Activated CD4-positive, alpha-beta T cell treated with anti-CD3 and anti-CD28 coated beads, Interleukin-2, amount 10 ng/mL, durations not matched to agents 7 days and 5 days (primary cell): ENCODE measurements at places on chromosomes 1 and 21. TPM values are rescaled to one million over a fixed set of nuclear protein-coding genes. Genes with fewer than 3 reads are reported as not detected.

DNA sequence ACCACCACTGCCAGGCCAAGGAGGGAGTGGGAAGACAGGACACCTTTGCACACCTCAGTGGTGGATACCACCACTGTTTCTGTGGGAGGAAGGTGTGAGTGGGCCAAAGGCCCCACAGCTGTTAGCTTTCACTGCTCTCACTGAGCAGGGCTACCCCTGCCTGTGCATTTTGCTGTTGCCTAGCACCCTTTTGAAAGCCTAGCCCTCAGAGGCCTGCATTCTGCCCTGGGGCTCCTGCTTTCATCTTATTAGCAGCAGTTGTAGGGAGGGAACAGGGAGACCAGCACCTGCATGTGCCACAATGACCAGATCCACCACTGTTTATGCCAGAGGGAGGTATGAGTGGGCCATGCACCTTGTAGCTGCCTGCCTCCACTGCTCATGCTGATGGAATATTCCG is 110.9 kb upstream of the C21orf91 start:
- H3K27me3 ChIP-seq = no peaks in the 10 kb centered on the region
- no peak for DNase-seq
- no peaks in the 10 kb centered on the region for H3K4me1 ChIP-seq
- H3K4me3 ChIP-seq = no peak overlapping the region
- H3K36me3 ChIP-seq = no peaks in the 10 kb centered on the region

GRCh38 chr21:31211836-31212235 is 132.2 kb downstream of the TIAM1 start:
- no peak overlapping the region for H3K27ac ChIP-seq
- H3K4me1 ChIP-seq = no peaks in the 10 kb centered on the region
- H3K27me3 ChIP-seq = no peaks in the 10 kb centered on the region
- H3K4me3 ChIP-seq = no peak overlapping the region

- H3K36me3 ChIP-seq = no peaks in the 10 kb centered on the region
- no peaks in the 10 kb centered on the region for H3K4me1 ChIP-seq
- no peak overlapping the region for H3K4me3 ChIP-seq
- DNase-seq = no peak
These were observed 107.5 kb upstream of the SERTAD4 start for GRCh38 chr1:210125143-210125542.

DNA sequence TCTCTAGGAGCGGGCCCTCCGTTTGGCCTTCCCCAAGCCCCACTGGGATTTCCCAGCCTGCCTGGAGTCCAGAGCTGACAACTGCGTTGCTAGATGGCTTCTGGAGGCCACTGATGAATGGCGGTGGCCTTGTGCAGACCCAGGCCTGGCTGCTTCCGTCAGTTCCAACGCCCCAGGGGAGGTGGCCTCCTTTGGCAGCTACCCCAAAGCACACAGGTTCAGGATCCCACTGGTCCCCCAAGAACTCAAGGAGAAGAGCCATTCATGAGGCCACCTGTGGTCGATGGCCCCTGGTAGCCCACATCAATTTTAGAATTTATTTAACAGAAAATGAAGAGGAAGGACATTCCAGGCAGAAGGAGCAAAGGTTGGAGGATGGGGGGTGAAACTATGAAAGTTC is 85.2 kb downstream of the LACTBL1 start:
- H3K4me1 ChIP-seq = peaks cover 13% of the 10 kb centered on the region
- H3K36me3 ChIP-seq = no peaks in the 10 kb centered on the region
- no peak overlapping the region for H3K27ac ChIP-seq
- DNase-seq = no peak

Gene NBPF6
- total RNA-seq = not detected

Gene CYP4Z1
- total RNA-seq = not detected

Gene KIAA0040
- total RNA-seq = 64.1 TPM

Gene C1QTNF12
- total RNA-seq = 1.4 TPM

Gene IL6R
- 9.1 TPM for total RNA-seq

Gene PROX1
- total RNA-seq = 0.02 TPM
